Stimulated activated CD4-positive, alpha-beta T cell treated with anti-CD3 and anti-CD28 coated beads, Interleukin-4, amount 100 ng/mL, for 1 hour (primary cell): ENCODE measurements at places on chromosomes 1 and 21.

DNA sequence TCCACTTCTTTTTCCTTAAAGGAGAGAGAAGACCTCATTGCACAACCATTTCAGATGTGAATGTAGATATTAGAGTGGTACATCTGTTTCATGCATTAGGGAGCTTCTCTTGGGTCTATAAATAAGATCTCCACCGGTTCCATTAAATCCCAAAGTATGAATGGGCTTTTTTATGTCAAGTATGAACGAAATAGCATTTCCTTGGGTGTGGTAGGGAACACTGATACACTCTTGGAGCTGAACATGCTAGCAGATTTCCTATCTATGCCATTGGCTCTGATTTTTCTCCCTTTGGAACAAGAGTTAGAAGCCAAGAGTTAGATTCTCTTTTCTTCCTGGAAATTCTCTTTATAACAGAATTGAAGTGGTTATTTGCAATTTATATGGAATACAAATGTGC lies 245.6 kb upstream of the ADAMTS5 start:
- no peak for DNase-seq

DNA sequence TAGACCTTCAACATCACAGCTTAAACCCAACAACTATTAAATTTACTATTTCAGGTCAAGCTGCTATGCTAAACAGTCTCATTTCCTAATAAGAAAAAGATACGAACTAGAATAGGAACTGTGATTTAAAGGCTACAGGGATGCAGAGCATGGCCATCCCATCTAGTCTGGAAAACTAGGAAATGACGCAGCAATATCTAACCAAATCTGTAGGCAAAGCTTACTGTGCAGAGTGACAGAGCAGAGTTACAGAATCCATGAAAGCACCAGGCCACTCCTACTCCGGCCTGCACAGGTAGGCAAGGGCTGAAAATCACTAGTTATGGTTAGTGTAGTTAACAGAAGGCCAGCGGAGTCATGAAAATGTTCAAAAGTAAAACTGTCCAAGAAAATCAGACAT lies 2.1 kb downstream of the HLCS start:
- no peak for DNase-seq

DNA sequence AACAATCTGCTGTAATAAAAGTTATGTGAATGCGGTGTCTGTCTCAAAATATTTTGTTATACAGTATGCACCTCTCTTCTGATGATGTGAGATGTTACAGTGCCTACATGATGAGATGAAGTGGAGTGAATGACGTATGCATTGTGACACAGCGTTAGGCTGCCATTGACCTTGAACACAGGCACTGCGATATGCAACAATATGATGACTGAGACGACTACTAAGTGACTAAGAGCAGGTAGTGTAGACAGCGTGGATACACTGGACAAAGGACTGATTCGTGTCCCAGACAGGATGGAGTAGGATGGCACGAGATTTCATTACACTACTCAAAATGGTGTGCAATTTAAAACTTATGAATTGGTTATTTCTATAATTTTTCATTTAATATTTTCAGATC lies 8.4 kb downstream of the SGIP1 start:
- no peak for DNase-seq

DNA sequence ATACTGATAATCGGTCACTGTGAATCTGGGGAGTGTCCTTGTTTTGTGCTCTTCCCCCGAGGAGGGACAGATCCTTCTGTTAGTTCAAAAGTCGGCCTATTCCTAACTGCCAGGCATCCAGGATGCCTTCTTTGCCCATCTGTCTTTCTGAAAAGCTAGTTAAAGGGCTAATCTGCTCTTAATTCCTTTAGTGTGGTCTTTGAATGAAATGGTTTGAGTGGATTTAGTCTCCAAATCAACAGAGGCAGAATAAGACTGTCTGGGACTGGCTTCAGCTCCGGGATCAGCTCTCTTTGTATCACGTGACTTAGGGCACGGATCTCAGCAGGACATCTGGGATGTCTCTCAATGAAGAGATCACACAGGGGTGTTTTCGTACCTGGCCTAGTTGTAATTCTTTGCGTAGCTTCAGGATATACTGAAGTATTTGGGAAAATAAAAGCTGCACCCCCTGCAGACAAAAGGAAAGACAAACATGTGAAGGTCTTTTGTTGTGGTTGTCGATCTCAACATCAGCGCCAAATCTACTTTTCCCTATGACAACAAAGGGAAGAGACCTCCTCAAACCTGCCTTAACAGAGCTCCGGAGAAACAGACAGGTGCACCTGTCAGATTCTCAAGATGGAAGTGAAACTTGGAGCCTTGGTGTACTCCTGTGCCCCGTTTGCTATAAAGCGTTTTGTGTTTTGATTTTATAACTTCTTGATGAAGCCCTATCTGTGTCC lies 97.9 kb downstream of the ERG start:
- no peak for DNase-seq

DNA sequence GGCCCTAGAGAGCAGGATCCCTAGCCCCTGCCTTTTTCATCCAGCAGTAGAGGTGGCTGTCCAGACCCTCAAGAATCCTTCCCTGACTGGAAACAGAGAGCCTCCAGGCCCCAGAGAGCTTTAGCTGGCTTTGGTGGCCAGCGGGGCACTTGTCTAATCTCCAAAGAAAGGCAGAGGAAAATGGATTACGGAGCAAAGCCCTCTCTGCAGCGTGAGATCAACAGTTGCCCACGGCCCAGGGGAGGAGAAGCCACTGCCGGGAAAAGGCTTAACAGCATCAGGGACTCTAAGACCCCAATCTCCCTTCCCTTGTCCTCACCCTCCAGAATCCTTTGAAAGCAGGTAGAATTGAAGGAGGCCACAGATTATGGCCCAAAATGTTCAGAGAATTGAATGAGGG lies 35.8 kb upstream of the GRIK3 start:
- no peak for DNase-seq

GRCh38 chr1:181504399-181504842 lies 21.1 kb downstream of the CACNA1E start:
- DNase-seq, result no peak

DNA sequence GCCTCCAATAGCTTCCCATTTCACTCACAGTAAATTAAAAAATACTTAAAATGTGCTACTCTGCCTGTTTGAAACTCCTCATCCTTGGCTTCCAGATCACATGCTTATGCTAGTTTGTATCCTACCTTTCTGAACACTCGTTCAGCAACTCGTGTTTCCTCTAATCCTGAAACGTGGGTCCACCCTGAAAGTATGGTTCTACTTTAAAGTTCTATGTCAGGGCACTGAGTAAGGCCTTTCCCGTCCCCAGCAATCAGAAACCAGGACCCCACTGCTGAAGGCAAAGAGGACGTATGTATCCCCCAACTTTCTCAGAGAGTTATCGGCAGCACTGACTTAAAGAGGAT lies 419 bp upstream of the TSEN15 start:
- DNase-seq, result no peak
